Upper lobe of left lung (tissue), 6 donors: ENCODE measurements at places on chromosomes 12 and 14. TPM values are rescaled to one million over a fixed set of nuclear protein-coding genes. Genes with fewer than 3 reads are reported as not detected.

DNA sequence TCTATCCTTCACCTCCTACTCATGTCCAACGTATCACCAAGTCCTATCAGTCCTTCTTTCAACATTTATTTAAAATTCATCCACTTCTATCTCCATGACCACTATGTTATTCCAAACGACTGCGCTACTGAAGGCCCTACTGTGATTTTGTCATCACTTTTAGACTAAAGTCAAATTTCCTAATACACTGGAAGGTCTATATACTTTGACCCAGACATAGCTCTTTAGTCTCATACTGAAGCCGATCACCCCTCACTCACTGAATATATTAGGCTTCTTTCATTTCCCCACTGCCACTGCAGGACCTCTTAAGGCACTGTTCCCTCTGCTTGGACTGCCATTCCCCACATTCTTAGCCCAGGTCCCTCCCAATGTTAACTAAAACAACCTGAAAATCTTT, 25.6 kb downstream of the SLC38A4 start:
- DNase-seq: no peak
- H3K27ac ChIP-seq: no peak overlapping the region
- no peak overlapping the region for H3K4me3 ChIP-seq
- H3K27me3 ChIP-seq: no peaks in the 10 kb centered on the region
- H3K36me3 ChIP-seq: no peaks in the 10 kb centered on the region

DNA sequence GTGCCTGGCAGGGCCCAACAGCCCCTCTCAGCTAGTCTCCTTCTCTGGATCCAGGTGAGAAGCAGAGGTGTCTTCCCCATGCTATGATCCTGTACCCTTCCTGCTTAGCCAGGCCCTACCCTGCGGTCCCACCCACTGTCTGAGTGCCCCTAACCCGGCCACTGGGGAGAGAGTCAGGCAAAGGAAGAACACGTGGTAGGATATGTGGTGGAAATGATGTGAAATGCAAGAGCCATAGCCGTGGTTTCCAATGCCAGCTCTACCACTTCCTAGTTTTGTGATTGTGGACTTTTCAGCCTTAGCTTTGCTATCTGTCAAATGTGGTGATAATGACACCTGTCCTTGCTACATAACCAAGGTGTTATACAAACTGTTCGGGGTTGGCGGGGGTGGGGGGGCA, 15.8 kb downstream of the KRT2 start:
- H3K4me1 ChIP-seq: no peaks in the 10 kb centered on the region
- H3K36me3 ChIP-seq: no peaks in the 10 kb centered on the region
- H3K27me3 ChIP-seq: no peaks in the 10 kb centered on the region
- no peak overlapping the region for H3K27ac ChIP-seq
- no peak for DNase-seq

The PLD4 gene
- 2.5 TPM for total RNA-seq

- no peaks in the 10 kb centered on the region for H3K4me1 ChIP-seq
- H3K4me3 ChIP-seq: no peak overlapping the region
- H3K27ac ChIP-seq: no peak overlapping the region
- no peaks in the 10 kb centered on the region for H3K27me3 ChIP-seq
- DNase-seq: no peak
- H3K36me3 ChIP-seq: peaks cover 98% of the 10 kb centered on the region
These were observed 11.0 kb downstream of the ITFG2 start for GRCh38 chr12:2823483-2823882.

The GPRC5D gene
- total RNA-seq: not detected

DNA sequence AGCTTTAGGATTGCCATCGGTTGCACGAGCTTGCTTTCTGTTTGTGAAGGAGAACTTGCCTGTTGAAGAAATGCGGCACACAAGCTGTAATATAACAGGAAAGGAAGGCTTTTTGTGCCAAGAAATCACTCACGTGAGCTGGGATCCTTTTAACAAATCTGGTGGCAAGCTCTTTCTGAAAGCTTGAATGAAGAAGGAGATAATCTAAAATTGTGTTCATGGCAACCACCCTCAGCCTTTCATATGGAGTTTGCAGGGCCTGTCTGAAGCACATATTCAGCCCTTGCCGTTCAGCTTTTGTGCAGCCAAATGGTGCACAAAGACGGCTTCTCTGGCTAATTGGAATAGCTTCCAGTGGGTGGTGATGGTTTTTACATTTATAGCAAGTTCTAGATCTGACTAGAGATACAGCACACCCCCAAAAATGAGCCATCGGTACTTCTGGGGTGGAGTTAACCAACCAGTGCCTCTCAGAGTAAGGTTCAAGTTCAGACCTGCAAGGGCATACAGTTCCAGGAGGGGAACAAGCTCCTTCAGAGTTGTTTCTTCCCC, 107.4 kb downstream of the AEBP2 start:
- H3K36me3 ChIP-seq: no peaks in the 10 kb centered on the region
- H3K4me1 ChIP-seq: peaks cover 14% of the 10 kb centered on the region
- H3K4me3 ChIP-seq: no peak overlapping the region
- peak overlapping the region; percentile 44 for H3K27ac ChIP-seq
- DNase-seq: no peak
- no peaks in the 10 kb centered on the region for H3K27me3 ChIP-seq

GRCh38 chr12:41234692-41235091, 46.6 kb downstream of the PDZRN4 start:
- H3K27ac ChIP-seq: no peak overlapping the region
- H3K4me1 ChIP-seq: no peaks in the 10 kb centered on the region
- no peaks in the 10 kb centered on the region for H3K27me3 ChIP-seq
- no peaks in the 10 kb centered on the region for H3K36me3 ChIP-seq
- H3K4me3 ChIP-seq: no peak overlapping the region

The MEG3 gene
- total RNA-seq: 14.6 TPM

DNA sequence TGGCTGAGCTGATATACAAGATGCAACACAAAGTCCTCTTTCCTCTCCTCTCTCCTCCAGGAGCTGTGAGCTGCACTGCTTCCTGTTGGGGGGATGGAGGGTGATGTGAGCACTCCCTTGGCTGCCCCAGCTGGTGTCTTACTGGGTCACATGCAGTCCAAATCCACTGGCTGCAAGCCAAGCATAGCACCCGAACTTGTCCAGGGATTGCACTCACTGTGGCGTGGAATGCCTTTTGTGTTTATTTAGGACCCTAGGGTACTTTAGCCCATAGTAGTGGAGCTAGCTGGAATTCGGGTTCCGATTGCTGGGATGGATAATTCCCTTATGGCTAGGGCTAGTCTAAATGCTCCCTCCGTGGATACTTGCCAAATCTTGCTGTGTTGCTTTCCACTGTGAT, 424.9 kb upstream of the SYT1 start:
- H3K27ac ChIP-seq: no peak overlapping the region
- no peaks in the 10 kb centered on the region for H3K4me1 ChIP-seq
- H3K4me3 ChIP-seq: no peak overlapping the region
- no peaks in the 10 kb centered on the region for H3K36me3 ChIP-seq
- no peaks in the 10 kb centered on the region for H3K27me3 ChIP-seq

The CRACR2A gene
- 6.9 TPM for total RNA-seq

The ESRRB gene
- total RNA-seq: not detected

The SDR9C7 gene
- not detected for total RNA-seq

- no peak overlapping the region for H3K4me3 ChIP-seq
- H3K27ac ChIP-seq: no peak overlapping the region
- H3K36me3 ChIP-seq: no peaks in the 10 kb centered on the region
- no peak for DNase-seq
- no peaks in the 10 kb centered on the region for H3K27me3 ChIP-seq
These were observed 238.5 kb downstream of the CACNA1C start for GRCh38 chr12:2291182-2291832.

The RTL1 gene
- total RNA-seq: not detected

The COCH gene
- total RNA-seq: 0.39 TPM

GRCh38 chr12:55915482-55915859, 12.2 kb downstream of the PYM1 start:
- no peak overlapping the region for H3K4me3 ChIP-seq
- H3K36me3 ChIP-seq: no peaks in the 10 kb centered on the region
- H3K27ac ChIP-seq: no peak overlapping the region
- DNase-seq: no peak
- no peaks in the 10 kb centered on the region for H3K27me3 ChIP-seq
- peaks cover 8% of the 10 kb centered on the region for H3K4me1 ChIP-seq

DNA sequence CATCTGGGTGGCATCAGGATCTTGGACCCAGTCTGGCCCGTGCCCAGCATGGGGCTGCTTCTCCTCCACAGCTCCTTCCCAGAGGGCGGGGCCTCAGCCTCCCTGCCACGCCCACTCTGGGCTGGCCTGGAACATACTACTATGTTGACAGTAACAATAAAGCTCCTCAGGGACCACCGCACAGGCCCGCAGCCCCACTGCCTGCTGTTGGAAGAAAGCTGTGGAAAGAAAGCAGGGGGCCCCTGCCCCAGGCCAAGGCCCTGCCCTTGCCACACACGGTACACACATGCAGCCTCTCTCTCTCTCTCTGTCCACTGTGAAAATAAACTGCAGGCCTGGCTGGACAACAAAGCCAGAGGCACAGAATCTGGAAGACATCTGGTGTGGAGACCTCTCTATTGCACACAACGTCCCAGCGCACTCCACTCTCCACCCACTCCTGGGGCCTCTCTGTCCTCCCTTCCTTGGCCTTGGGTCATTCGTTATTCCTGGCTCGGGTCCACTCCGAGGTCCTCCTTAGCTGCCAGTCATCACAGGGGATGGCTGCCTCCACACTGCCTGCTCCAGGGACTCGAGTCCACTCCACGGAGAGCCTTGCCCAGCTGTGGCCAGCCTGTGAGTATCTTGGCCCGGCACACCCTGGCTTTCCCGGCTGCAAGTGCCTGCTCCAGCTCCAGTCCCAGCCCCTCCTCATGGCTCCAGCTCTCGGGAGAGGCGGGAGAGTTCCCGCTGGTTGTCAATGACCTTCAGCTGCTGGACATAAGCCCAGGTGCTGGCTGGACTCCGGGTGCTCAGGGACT, 11.8 kb upstream of the ENDOU start:
- H3K4me1 ChIP-seq: peaks cover 51% of the 10 kb centered on the region
- H3K36me3 ChIP-seq: peaks cover 4% of the 10 kb centered on the region
- H3K4me3 ChIP-seq: no peak overlapping the region
- peak; percentile 90 for DNase-seq
- H3K27ac ChIP-seq: peak overlapping the region; percentile 67
- H3K27me3 ChIP-seq: no peaks in the 10 kb centered on the region

DNA sequence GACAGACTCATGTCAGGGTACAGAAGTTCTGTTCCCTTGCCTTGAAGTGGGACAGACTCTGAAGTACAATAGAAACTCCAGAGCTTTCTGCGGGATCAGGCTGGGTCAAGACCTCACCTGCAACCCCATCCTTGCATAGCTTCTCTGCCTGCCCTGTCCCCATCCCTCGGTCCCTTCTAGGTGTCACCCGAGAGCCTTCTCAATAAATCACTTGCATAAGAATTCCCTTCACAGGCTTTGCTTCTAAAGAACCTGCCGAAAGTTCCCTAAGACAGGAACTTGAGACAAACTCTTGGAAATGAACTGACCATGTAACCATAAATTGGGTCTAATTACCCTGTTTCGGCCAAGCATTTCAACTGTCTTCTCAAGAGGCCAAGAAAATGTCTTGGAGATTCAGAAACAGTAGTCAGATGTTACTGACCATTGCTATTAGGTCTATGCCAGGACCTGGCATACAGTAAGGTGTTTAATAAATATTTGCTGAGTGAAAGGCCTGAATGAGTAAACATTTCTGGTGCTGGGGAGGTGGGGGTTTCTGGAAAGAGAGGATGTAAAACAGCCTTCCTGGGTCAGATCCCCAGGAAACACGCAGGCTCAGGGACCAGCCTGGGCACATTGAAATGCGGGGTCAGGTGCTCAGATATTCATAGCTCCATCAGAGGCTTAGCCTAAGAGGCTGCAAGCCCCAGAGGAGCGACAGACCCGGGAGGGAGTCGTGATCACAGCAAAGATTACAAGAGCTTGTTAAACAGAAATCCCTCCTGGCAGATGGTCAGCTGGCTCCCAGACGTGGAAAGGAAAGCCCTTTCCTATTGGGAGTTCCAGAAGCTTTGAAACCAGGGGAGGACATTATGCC, 226.2 kb upstream of the LHX5 start:
- no peaks in the 10 kb centered on the region for H3K4me1 ChIP-seq
- H3K27me3 ChIP-seq: no peaks in the 10 kb centered on the region
- no peaks in the 10 kb centered on the region for H3K36me3 ChIP-seq
- DNase-seq: no peak
- H3K4me3 ChIP-seq: no peak overlapping the region

DNA sequence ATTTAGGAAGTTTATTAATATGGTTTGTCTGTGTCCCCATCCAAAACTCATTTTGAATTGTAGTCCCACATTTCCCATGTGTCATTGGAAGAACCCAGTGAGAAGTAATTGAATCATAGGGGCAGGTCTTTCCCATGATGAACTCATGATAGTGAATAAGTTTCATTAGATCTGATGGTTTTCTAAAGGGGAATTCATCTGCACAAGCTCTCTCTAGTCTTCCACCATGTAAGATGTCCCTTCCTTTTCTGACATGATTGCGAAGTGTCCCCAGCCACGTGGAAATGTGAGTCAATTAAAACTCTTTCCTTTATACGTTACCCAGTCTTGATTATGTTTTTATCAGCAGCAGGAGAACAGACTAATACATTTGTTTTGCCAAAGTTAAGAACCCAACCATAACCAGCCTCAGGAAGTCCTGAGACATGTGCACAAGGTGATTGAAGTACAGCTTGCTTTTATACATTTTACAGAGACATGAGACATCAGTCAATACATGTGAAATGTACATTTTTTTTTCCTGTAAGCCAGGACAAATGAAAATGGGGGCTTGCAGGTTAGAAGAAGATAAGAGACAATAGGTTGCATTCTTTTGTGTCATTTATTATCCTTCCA, 1136.7 kb downstream of the TMEM121 start:
- no peak overlapping the region for H3K4me3 ChIP-seq
- no peak overlapping the region for H3K27ac ChIP-seq
- H3K36me3 ChIP-seq: no peaks in the 10 kb centered on the region
- no peaks in the 10 kb centered on the region for H3K4me1 ChIP-seq
- no peaks in the 10 kb centered on the region for H3K27me3 ChIP-seq

GRCh38 chr12:107660235-107660634, 25.4 kb upstream of the PWP1 start:
- peak; percentile 24 for DNase-seq
- no peaks in the 10 kb centered on the region for H3K36me3 ChIP-seq
- H3K27me3 ChIP-seq: no peaks in the 10 kb centered on the region
- no peak overlapping the region for H3K27ac ChIP-seq
- no peaks in the 10 kb centered on the region for H3K4me1 ChIP-seq

DNA sequence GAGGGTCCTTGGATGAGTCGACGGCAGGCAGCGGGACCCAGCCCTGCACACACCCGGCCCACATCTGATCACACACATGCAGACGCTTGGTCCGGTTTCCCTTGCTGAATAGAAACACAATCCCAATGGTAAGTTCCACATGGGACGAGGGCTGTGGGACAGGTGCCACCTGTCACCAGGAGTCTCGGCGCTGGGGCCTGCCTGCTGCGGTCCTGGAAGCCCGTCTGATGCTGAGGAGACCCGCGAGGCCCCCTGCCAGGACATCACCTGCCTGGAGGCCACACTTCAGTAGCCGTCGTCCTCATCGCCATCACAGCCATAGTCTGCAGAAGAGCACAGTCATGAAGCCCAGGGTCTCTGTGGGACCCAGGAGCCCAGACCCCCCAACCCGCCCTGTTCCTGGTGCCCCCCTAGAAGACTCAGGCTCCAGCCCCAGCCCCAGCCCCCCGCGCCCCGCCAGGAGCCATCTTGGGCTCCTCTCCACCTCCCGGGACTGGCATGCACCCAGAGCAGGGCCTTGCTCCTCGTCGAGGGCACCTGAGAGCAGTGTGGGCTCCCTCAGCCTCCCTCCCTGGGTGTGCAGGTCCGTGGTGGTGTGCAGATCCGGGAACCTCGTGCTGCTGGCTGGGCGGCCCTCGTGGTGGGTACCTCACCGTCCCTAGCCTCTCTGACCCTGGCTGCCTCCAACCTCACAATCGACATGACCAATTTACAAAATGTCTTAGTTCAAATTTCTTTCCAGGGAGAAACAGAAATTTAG, 29.3 kb upstream of the NUDT14 start:
- peak; percentile 71 for DNase-seq
- H3K4me1 ChIP-seq: peaks cover 9% of the 10 kb centered on the region
- H3K27me3 ChIP-seq: no peaks in the 10 kb centered on the region
- H3K4me3 ChIP-seq: no peak overlapping the region
- no peak overlapping the region for H3K27ac ChIP-seq
- H3K36me3 ChIP-seq: peaks cover 49% of the 10 kb centered on the region
